Cerebellar nuclear complex (tissue), 1 donor: ENCODE measurements at places on chromosomes 1 and 21.

DNA sequence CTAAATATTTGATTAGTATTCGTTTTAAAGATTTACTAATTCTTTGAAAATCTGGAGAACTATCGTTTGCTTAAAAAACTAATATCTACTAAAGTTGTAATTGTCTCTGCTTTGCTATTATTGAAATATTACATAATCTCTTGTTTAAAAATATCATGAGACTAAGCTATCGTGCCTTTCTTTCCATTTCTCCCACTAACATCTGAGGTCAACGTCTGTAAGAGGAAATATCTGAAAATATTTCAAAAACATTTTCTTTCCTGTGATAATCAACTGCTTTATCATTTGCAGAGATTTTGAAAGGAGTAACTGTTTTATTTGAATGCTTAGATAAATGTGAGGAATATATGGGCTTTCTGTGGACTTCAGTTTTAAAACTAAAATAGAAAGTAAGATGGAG lies 694.1 kb downstream of the USP25 start:
- no peak for DNase-seq

DNA sequence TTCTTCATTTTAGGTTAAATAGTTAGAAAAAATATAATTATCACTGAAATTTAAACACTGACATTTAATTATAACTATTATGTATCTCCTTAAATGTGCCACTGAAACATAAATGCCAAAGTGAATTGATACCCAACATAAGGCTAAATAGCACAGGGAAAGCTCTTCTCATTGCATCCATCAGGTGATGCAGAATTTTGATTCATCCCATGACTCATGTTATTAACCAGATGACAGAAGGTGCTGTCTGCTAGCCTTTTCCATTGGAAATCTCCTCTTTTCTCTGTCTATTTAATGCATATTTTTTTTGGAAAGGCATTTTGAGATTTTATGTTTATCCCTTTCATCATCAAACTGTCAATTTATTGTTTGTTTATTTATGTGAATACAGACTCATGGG lies 136.8 kb downstream of the KCNK2 start:
- no peak for DNase-seq

- no peak for DNase-seq
These were observed 432.2 kb downstream of the PCP4 start for GRCh38 chr21:40299451-40299850.

DNA sequence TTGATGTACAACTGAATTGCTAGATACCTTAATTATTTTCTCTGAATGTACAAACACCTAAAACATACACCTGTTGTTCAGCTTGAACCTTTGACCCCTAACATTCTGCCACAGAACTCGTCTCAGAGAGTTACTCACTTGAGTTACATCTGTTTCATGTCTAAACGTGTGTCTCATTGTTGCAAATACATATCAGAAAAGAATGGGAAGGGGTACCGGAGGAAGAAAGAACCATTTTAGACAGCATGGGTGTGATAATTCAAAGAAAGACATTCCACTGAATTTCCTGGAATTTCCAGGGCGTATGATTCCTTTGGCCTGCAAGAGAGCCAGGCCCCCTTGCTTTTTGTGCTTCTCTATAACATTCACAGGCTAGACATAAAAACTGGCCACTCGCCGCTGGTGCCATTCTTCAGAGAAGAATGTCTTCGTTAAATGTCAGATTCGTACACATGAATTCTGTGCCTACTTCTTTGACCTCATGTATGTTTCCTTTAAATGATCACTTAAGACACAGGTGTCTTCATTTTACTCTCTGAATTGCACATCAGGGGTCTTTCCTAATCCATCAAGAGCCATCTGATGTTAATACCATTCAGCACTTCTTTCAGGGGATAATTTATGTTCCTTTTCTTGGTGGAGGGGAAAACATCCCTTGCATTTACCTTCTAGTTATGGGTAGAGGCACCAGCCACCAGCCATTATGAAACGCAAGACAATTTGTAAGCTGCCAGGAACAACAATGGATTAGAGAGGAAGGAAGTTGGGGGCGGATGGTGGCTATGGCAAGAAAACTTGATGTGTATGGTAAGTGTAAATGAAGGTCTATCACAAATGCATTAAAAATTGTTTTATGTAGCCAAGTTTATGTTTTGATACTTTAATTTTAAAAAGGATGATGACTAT lies 12.7 kb downstream of the ATF3 start:
- no peak for DNase-seq

DNA sequence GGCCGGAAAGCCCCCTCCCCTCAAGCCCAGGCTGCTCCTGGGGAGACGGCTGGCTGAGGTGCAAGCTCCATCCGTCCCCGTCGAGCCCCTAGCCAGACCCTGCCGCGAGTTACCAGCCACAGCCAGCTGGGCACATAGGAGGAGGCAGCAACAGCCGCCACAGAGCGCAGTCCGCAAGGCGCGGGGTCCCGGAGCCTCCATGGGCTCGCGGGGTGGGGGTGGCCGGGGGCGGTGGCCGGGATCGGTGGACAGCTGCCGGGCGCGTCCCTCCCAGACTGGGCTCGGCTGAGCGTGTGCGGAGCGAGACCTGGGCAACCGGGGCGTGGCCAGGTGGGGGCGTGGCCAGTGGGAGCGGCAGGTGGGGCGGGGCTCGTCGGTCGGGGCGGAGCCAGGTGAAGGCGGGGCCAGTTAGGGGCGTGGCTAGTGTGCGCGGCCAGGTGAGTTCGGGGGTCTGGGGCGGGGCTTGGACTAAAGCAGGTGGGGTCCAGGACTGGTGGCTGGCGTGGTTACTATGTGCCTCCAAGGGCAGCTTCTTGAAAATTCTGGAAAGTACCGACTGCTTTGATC lies at the start of gene CD164L2:
Gene CD164L2, minus strand, starts transcription at position 295 of the 567 bp plus-strand sequence. Its CDS starts 94 bp downstream, at position 201.
- no peak for DNase-seq

GRCh38 chr1:73947009-73947408 lies 251.0 kb downstream of the LRRIQ3 start:
- no peak for DNase-seq

DNA sequence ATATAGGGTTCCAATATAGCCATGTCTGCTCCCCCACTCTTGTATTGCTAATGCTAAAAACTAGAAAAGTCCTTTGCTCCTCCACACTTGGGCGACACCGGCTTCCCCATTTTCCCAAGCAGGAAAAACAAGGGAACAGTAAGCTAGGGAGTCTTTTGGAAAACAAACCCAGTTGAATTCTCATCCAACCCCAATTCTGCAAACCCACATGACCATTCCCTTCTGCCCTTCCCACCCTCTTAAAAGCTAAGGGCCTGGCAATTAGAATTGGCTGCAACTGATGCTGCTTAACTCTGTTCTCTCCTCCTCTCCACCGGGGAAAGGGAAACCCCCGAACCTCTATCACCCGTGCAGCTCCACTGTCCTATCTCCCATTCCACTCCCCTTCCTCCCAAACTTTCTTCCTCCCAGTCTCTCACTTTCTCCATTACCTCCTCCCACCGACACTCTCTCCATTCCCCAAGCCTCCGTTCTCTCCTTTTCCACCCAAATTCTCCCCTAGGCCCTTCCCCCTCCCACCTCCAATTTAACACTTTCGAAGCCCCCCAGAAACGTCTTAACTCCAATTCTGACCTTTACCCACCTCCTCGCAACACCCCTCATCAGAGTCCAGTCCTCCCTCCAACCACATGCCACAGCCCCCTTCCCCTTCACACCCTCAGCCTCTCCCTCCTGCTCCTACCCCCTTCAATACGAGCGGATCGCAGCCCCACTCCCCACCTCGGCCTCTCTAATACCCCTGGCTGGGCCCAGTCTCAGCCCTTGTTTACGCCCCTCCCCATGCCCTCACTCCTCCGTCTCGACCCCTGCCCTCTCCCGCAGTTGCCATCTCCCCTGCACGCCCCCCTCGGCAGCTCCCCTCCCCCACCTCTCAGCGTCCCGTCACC lies 701 bp downstream of the DEDD start:
- DNase-seq, result no peak

GRCh38 chr1:25922971-25923552 lies 16.8 kb upstream of the STMN1 start:
- no peak for DNase-seq

GRCh38 chr21:39847877-39848276 lies 19.4 kb upstream of the PCP4 start:
- DNase-seq, result no peak

DNA sequence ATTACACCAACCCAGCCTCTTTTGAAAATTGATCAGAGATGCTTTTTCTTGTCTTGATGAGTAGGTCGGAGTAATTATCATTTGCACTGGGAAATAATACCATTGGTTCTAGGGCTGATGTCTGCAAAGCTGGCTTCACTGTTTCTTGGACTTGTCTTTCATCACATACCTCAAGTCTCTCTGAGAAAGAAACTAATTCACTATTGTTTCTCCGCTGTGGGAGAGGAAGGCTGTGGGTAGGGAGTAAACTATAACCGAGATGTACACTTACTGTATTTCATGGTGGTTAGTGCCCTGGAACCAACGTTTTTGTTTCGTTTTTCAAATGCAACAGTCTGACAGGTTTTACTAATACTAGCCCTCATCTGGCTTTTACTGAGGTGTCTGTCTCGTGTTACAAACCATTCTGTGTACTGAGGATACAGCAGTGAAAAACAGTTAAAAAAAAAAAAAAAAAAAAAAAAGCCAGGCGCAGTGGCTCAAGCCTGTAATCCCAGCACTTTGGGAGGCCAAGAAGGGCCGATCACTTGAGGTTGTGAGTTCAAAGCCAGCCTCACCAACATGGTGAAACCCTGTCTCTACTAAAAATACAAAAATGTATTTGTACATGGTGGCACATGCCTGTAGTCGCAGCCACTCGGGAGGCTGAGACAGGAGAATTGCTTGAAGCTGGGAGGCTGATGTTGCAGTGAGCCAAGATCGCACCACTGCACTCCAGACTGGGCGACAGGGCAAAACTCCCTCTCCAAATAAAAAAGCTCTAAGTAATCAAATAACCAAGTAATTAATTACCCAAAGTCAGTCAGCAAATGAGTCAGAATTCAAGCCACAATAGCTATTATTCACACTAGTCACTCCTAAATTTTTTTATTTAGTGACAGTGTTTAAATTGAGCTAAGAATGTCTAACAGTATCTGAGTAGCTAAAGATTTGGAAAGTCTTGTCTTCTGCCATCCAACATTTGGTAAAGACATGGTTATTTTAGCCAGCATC lies 23.3 kb downstream of the TOMM20 start:
- DNase-seq, result no peak

- DNase-seq, result no peak
These were observed 189.5 kb downstream of the SIPA1L2 start for GRCh38 chr1:232440325-232441035.

DNA sequence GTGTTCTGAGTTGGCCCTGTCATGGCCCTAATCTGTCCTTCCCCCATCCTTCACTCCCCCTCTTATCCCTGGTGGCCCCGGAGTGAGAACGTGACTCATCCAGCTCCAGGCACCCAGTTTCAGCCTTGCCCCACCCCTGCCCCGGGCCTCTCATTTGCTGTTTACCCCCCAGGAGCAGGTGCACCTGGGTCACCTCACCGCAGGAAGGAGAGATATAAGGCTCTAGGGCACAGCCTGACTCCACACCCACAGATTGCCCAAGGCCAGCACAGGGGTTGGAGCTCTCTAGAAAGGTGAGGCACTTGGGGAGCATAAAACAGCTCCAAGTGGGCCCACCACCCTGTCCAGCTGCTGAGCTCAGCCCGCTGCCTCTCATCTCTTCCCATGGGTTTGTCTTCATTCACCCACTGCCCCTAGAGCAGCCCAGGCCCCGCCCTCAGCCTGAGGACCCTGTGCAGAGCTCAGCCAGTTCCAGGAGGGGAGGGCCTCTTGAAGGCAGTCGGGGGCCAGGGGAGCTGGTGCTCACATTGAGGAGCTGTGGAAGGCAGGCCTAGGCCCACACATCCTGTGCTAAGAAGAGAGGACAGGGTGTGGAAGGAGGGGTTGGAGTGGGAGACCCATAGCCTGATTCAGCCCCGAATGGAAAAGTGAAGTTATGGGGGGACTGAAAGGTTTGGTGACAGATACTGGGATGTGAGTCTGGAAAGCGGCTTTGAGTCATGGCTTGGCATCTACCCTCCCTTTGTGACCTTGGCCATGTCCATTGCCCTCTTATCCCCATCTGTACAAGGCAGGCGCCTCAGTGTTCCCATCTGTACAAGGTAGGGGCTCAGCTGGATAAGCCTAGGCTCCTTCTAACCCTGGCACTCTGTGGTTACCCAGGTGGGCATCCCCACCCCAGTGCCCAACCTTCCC lies 16.1 kb upstream of the GPR37L1 start:
- DNase-seq, result no peak

GRCh38 chr1:231844986-231845502 lies 218.5 kb downstream of the DISC1 start:
- no peak for DNase-seq

DNA sequence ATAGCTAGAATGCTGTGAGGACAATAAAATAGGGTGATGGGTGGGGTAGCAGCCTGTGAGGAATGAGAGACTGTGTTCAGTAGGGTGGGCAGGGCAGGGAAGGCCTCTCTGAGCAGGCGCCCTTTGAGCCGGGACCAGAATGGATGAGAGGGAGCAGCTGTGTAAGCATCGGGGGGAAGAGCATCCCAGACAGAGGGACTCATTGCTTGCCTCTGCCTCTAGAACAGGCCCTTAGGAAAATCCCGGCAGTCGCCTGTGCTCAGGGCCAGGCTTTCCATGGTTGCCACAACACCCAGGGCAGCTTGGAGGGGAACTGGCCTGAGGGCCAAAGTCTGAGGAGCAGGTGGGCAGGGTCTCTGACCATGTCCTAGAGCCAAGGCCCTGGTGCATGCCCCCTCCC lies 774 bp downstream of the SLC2A7 start:
- DNase-seq, result no peak

DNA sequence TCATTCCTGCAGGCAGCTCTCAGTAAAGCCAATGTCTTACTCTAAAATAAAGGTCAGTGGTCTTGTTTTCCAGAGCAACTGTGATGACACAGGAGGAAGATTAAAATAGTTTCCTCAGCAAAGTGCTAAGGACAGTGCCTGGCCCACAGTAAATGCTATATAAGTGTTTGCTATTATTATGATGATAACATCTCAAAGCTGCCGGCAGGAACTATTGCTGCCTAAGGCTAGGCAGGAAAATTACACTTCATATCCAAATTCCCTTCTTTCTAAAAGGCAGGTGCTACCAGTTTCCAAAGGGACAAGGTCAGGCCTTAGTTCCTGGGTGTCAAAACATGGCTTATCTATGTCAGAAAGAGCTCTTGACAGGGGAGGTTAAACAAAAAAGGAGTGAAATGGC lies 401.3 kb downstream of the HHAT start:
- no peak for DNase-seq

DNA sequence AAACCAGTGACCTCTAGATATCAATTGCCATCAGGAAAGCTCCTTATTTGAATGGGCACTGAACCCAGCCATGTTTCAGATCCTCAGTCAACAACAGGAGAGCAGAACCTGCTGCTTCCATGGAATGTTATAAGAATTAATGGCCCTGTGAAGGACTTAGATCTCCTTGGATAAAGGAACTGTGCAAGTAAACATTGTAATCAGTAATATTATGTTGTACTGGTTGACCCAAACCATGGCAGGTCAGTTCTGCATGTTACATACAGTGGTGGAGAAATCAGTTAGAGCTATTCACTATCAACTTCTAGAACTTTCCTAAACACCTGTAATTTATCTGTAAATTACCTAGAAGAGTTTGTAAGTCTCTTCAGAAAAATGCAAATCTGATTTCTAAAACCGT lies 11.2 kb upstream of the CLDN8 start:
- DNase-seq, result no peak

- DNase-seq, result no peak
These were observed 18.7 kb downstream of the PSMB4 start for GRCh38 chr1:151418081-151418480.
